ENCODE measurements at places on chromosomes 16 and 17.

DNA sequence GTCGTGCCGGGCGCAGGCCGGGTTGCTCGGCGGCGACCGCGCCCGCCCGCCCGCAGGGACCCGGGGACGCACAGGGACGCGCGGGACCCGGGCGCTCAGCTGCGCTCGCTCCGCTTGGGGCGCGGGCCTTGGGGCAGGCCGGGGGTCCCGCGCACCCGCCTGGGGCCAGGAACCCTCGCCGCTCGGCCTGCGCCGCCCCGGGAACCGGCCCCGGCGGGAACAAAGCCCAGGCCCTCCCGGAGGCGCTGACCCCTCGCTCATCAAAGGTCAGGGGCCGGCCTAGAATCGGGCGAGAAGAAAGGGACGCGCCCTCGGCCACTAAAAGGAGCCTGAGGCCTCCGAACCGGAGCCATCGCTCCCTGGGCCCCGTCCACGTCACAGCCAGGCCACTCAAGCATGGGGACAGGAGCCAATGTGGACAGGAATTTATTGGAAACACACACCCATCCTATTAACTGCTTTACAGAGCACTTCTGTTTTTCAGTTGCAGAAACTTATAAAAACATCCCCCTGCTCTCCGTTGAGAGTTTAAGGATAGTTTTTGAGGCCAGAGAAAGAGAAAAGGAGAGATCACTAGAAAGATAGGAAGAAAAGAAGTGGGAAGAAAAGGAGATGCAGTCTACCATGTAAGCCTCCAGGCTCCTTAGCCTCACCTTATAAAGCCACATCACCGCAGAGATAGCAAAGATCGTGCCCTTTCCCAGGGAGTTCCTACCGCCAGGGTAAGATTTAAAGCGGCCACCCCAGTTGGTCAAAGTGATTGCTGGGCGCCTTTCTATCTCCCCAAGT, 558 bp upstream of the ZFHX3 start:
- DNase-seq = no peak

GRCh38 chr16:78902321-78902720, 698.2 kb downstream of the MAF start:
- DNase-seq = no peak

- DNase-seq = no peak
These were observed 33.5 kb upstream of the ETV4 start for GRCh38 chr17:43579566-43580140.

DNA sequence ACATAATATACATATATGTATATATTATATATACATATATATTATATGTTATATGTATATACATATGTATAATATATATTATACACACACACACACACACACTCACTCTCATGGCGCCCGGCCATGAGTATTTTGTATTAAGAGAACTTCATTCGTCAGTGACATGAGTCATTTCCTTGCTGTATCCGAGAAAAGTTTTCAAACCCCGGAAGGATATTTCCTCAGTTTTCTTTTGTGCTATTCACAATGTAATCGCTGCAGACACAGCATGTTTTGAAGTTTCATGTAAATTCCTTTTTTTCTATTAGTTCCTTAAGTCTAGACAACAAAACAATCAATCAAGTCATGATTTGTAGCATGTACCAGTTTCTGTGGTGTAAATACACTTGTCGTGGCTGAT, 33.3 kb downstream of the OR1D5 start:
- no peak for DNase-seq

GRCh38 chr17:17966399-17966798, 5.8 kb downstream of the TOM1L2 start:
- no peak for DNase-seq

DNA sequence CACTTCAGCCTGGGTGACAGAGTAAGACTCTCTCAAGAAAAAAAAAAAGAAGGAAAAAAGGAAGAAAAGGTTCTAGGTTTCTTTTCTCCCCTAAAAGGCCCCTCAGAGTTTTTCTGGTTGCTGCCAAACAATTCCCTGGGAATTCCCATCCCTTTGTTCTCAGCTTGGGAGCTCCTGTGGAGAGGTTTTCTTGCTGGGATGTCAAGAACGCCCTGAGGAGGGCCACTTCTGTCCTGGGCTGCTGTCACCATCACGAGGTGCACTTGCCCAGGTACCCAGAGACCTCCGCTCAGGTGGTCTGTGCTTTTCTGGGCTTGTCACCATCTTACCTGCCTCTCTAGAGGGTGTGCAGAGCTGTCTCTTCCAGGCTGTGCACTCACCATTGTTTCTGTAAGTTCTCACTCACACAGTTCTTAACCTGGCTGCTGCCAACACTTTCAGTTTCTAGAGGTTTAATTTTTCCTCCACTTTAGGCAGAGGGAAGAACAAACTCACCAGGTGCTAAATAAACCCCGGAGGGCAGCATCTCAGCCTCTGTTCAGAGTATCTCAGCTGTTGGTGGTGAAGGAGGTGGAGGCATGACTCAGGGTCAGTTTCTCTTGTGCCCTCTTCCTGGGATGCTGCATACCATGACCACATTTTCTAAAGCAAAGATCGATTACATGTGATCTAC, 2.4 kb upstream of the COX6A2 start:
- no peak for DNase-seq

GRCh38 chr16:67762385-67762784, 43.3 kb upstream of the GFOD2 start:
- no peak for DNase-seq

DNA sequence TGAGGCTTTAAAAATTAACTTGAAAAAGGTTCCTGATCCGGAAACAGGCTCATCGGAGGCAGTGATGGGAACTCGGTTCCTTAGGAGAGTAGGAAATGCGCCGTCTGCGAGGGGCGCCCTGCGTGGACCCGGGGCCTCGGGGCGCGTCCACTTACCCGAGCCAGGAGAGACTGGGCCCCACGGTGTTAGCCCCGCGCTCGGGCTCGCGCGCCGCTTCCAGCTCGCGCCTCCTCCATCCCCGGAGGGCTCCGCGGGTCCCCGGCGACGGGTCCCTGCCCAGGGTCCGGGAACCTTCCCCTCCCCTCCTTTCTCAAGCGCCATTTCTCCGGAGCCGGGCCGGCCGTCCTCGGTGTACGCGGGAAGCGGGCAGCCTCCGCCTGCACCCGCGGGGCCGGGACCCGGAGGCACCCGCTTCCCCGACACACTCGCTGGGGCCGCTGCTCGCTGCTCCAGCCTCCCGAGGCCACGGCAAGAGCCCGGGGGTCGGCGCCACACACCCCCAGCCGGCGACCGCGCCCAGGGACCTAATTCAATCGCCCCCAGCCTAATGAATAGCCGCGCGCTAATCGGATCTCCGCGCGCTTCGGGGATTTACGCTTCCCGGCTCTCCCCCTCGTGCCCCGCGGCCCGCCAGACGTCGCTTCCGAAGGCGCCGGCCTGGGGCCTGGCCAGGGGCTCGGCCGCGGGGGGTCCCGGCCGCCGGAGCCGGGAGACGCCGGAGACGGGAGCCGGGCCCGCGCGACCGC, 2.2 kb upstream of the BAHCC1 start:
- DNase-seq = no peak

GRCh38 chr17:34598161-34598776, 18.9 kb downstream of the TMEM132E start:
- DNase-seq = no peak

GRCh38 chr17:36153895-36154610, 22.4 kb downstream of the TBC1D3B start:
- no peak for DNase-seq

DNA sequence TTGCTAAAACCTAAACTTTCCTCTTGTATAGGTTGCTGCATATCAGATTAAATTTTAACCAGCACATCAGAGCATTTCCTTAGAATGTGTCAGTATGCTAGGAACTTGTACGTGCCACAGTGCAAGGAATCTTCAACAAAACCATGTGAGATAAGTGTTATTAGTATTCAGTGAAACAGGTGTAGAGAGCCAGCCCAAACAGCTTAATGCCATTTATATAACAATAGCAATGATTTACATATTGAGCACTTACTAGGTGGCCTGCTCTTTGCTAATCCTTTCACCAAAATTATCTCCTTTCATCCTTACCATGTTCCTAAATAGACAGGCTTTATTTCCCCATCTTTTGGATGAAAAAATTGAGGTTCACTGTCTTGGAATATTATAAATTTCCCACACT, 485.7 kb downstream of the HS3ST4 start:
- DNase-seq = no peak

- no peak for DNase-seq
These were observed 6.0 kb upstream of the CCL3 start for GRCh38 chr17:36095992-36096391.

- DNase-seq = no peak
These were observed 100.9 kb downstream of the TOX3 start for GRCh38 chr16:52446080-52446479.

DNA sequence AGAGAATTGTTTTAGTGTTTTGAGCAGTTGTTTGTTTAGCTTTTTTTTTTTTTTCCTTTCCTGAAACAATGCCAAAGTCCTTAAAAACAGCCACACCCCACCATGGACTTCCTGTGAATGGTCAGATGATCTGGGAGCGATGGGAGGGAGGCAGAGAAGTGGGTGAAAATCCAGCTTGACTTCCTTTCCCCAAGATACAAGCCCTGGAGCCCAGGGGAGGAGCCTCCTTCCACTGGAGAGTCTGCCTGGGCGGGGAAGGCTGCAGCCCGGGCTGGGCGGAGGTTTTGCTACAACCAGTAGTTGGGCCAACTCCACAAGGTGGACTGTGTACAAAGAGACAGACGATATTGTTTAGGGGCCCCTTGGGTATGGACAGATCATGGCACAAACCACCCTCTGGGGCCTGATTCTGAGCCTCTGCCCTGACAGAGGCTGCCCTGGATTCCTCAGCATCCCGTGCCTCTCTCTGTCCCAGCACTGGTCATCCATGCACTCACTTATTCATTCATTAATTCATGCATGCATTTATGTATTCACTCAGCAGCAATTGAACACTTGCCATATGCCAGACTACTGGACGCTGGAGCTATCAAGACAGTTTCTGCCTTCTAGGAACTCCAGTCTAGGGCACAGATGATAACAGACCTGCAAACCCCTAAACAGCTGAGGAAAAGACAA, 29.8 kb downstream of the WSB1 start:
- peak; percentile 74 for DNase-seq

DNA sequence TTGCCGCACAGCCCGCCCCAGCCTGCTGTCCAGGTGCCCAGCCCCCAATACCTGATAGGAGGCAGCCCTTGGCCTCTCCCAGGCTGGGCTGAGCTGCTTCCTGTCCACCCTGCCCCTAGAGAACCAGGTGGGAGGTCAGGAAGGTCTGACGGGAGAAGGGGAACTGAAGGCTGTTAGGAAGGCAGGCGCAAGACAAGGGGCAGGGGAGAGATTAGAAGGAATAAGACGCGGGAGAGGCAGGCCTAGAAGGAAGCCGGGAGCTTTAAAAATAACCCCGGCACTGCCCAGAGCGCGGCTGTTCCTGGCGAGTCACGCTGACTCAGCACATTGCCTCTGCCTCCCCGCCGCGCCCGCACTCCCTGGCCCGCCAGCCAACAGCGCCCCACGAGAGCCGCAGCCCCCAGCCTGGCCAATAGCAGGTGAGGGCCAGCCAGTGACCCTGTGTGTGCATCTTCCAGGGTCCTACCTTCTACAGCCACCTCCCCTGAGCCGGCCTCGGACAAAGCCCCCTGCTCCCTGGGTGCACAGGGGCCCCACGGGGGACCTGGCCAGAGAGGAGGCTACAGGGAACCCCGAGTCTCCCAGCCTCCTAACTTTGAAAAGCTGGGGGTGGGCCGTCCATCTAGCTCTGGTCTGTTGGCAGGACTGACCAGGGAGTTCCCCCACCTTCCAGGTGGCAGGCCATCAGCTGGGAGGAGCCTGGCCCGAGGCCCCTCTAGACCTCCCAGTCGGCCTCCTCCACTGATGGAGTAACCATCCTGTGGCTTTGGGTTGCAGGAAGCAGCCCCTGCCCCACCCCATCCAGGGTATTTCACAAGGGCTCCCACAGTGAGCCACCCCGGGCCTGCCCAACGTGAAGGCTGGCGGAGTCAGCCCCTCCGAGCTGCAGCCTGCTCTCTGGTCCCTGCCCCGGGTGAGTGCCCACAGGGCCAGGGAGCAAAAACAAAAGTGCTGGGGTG, 4.0 kb downstream of the MAFG start:
- no peak for DNase-seq

- DNase-seq = no peak
These were observed 384.5 kb downstream of the CPPED1 start for GRCh38 chr16:12419151-12419550.

DNA sequence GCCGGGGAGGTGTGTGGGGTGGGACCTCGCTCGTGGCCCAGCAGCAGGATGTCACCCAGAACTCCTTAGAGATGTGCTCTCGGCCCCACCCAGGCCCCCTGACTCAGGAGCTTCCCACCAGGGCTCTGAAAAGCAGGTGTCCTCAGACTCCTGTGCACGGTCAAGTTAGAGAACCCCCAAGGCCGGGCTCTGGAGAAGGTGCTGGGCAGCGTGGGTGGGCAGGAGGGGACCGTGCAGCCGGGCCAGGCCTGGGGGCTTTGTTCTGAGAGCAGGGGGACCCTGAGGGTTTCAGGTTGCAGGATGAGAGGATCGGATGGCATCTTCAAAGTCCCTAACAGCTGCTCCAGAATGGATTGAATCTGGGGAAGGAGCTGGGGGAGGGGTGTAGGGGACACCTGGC, 164.4 kb upstream of the CIBAR2 start:
- DNase-seq = no peak

- DNase-seq = no peak
These were observed 440.5 kb downstream of the SLC39A11 start for GRCh38 chr17:72651988-72652387.

- peak; percentile 67 for DNase-seq
These were observed 11.5 kb downstream of the GPT2 start for GRCh38 chr16:46895399-46896313.

- no peak for DNase-seq
These were observed 97.0 kb downstream of the PRKCA start for GRCh38 chr17:66399441-66399840.

DNA sequence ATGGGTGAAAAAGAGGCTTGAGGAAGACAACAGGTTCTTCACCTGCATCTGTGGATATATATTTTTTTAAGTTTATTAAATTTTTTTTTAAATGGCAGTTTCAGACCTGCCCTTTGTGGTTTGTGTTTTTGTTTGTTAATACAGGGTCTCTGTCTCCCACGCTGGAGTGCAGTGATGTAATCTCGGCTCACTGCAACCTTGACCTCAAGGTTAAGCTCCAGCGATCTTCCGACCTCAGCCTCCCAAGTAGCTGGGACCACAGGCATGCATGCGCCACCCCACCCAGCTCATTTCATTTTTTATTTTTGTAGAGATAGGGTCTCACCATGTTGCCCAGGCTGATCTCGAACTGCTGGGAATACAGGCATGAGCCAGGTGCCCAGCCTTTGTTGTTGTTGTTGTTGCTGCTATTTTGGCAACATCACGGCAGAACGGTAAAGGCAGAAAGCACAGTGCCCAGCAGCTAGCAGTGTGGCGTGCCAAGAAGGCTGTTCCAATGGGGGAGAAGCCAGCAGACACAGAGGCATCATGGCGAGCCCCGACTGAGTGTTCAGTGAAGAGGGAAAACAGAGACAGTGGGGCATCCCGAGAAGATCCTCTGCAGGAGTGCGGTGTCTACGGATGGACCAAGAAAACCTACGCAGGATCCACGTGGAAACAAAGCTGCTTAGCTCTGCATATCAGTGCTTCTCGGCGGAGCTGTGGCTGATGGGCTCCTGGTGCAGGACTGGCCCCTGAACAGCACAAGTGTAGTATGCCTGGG, 19.6 kb downstream of the TMC6 start:
- no peak for DNase-seq
